GM23338 (cell line): ENCODE measurements at places on chromosomes 4 and X. TPM values are rescaled to one million over a fixed set of nuclear protein-coding genes. Genes with fewer than 3 reads are reported as not detected.

DNA sequence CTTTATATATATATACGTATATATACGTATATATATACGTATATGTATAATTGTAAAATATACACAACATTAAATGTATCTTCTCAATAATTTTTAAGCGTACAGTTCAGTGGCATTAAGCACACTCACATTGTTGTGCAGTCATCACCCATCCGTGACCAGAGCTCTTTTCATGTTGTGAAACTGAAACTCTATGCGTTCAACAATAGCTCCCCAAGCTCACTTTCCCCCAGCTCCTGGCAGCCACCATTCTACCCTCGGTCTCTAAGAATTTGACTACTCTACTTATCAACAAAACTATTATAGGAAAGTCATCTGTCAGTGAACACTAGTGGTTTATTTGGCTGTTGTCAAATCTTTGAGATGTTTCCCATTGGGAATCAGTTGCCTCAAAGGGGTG, 621.8 kb upstream of the GALNT7 start:
- no peaks in the 10 kb centered on the region for H3K27me3 ChIP-seq
- DNase-seq, result no peak
- no peak overlapping the region for H3K27ac ChIP-seq
- no peaks in the 10 kb centered on the region for H3K36me3 ChIP-seq
- H3K4me1 ChIP-seq, result peaks cover 40% of the 10 kb centered on the region
- no peak overlapping the region for H3K4me3 ChIP-seq

DNA sequence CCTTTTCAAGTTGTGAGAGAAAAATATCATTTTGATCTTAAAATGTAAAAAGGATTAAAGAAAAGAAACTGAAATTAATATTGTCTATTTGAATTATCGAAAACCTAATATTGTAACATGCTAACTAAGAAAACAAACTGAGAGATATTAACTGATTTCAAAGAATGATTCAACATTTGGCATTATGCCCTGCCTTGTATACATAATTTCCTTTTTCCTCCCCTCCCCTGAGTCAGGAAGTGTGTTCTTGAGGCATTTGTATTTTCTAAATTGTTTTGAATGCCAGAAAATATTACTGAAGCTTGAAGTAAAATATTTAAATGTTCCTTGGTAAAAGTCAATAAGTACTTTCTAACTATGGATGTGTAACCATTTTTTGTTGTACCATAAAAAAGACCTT, 49.4 kb downstream of the RPS6KA3 start:
- H3K4me1 ChIP-seq, result no peaks in the 10 kb centered on the region
- DNase-seq, result no peak
- no peak overlapping the region for H3K27ac ChIP-seq

DNA sequence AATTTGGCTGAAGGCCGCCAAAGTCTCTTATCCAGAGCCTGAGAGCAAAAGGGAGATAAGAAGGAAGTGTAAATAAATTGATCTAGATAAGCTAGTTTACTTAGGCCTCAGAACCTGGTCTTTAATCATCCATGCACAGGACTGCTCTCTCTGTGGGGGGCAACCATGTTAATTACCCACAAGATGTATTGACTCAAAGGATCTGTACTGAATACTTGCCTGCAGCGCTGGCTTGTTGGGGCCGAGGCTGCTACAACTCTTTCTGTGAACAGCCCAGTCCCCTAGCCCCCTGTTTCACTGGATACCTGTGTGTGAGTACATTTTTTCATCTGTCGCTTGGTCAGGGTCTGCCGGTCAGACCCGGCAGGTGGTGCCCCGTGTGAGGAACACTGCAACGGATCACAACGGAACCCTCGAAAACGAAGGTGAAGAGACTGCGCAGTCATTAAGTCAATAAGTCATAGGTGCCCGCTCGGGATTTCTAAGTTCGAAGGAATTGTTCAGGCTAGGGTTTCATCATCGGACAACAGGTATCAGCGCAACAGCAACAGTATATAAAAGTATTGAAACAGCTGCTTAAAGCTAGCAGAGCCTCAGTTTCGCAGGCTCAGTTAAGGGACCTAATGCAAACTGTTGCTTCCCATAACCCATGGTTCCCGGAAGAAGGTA, 8.3 kb downstream of the MAGEA11 start:
- peaks cover 14% of the 10 kb centered on the region; the same call in 1 of the 2 replicates for H3K27me3 ChIP-seq
- H3K36me3 ChIP-seq, result no peaks in the 10 kb centered on the region
- H3K27ac ChIP-seq, result no peak overlapping the region
- DNase-seq, result no peak

DNA sequence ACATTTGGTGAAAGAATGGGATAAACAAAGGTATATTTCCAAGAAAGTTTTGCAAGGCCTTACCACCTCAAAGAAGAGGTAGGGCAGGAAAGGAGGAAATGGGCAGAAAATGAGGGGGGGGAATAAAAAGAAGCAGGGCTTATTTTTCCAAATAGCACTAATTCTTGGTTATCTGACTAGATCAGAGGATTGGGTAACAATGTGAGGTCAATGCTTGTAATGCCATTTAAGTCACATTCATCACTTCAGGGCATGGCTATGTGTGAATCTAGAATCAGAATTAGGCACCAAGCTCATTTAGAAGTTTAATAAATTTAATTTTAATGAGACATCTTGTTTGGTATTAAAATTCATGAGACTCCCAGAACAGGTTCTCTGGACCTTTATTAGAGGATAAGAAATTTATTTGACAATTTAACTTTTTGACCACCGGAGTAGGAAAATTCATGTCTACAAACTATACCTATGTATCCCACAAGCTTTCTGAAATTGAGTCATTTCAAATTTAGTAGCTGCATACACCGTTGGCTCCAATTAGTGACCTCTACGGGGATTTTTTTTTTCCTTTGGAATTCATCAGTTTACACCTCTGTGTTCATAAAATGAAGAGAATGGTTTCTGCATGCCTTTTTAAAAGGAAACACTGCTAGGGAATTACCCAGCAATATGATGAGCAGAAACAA, 1.4 kb upstream of the STS start:
- H3K4me1 ChIP-seq, result no peaks in the 10 kb centered on the region
- H3K27me3 ChIP-seq, result no peaks in the 10 kb centered on the region
- no peak overlapping the region for H3K4me3 ChIP-seq
- DNase-seq, result no peak

GRCh38 chr4:145589916-145590702, 29.1 kb upstream of the MMAA start:
- no peak overlapping the region for H3K27ac ChIP-seq
- H3K36me3 ChIP-seq, result no peaks in the 10 kb centered on the region
- no peak overlapping the region for H3K4me3 ChIP-seq
- no peaks in the 10 kb centered on the region for H3K27me3 ChIP-seq
- H3K4me1 ChIP-seq, result no peaks in the 10 kb centered on the region

GRCh38 chr4:85681221-85681657, 206.3 kb downstream of the ARHGAP24 start:
- DNase-seq, result no peak
- H3K4me3 ChIP-seq, result no peak overlapping the region
- no peaks in the 10 kb centered on the region for H3K36me3 ChIP-seq
- H3K4me1 ChIP-seq, result peaks cover 18% of the 10 kb centered on the region

DNA sequence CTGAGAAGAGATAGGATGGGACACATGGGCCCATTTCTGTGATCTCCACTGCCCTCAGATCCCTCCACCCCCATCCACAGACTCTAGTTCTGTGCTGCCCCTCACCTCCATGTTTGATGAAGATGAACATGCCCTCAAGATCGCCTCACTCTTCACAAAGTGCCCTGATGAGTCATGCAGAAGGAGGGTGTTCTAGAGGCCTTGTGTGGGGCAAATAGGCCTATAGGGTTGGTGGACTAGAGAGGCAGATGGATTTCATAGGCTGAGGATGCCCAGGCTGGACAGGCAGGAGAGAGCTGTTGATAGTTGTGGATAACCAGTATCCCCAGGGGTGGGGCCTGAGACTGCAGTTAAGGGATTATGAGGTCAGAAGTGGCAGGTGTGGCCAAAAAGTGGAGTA, at the start of gene CXorf65:
TSS of gene CXorf65 (minus strand) at position 314 of the 400 bp plus-strand sequence. CDS start at position 130, 184 bp downstream.
- H3K36me3 ChIP-seq, result no peaks in the 10 kb centered on the region
- no peak for DNase-seq
- peaks cover 11% of the 10 kb centered on the region; the same call in 1 of the 2 replicates for H3K27me3 ChIP-seq
- no peak within 1 kb of the TSS for H3K27ac ChIP-seq
- no peak within 1 kb of the TSS for H3K4me3 ChIP-seq
- H3K4me1 ChIP-seq, result peaks cover 33% of the 10 kb centered on the region

DNA sequence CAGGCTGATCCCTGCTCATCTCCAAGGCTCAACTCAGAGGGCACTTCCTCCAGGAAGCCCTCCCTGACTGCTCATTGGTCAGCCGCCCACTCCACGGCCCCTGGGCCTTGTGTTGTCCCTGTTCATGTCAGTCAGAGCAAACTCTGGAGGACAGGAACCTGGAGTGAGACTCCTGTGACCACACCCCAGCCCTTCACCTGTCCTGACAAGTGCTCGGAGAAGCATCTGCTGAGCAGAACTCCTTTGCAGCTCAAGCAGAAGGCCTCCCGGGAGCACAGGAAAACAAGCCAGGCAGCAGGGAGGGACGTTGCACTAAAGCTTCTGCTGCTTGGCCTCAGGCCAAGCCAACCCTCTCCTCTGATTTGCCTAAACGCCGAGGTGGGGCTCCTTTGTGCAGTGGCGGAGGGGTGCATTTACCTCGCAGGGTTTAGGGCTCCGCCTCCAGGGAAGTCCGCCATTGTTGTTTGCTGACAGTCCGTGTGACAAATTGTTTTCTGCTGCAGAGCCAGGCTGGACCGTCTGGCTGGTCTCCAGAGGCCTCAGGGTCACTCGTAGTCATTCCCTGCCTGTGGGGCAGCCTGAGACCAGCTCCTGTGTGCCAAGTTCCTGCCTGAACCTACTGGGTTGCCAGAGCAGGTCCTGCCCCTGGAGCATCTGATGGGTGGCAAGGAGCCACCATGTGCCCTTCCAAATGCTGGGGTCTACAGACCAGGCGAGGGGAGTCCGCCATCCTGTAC, 61.8 kb downstream of the C4orf50 start:
- no peak overlapping the region for H3K4me3 ChIP-seq
- no peak overlapping the region for H3K27ac ChIP-seq
- H3K4me1 ChIP-seq, result peaks cover 3% of the 10 kb centered on the region; the same call in 1 of the 2 replicates
- H3K27me3 ChIP-seq, result no peaks in the 10 kb centered on the region
- H3K36me3 ChIP-seq, result no peaks in the 10 kb centered on the region
- DNase-seq, result peak; percentile 50

GRCh38 chr4:137124278-137124932, 407.9 kb downstream of the PCDH18 start:
- no peaks in the 10 kb centered on the region for H3K36me3 ChIP-seq
- H3K27ac ChIP-seq, result no peak overlapping the region
- no peaks in the 10 kb centered on the region for H3K27me3 ChIP-seq

DNA sequence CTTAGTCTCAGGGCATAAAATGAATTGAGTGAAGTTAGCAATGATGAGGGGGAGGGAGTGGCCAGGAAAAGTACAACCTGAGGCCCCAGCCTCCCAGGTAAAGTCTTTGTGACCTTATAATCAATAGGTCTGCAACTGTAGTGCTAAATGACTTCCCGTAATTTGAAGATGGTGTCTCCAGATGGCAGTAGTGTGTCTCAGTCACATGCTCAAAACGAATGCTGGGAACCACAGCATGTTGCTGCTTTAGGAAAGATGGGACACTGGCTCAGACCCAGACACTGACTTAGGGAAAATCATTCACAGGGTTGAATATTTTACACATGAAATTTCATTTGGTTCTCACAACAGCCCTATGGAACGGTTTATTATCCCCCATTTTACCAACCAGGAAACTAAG, 10.3 kb downstream of the SRPX2 start:
- H3K4me1 ChIP-seq, result peaks cover 4% of the 10 kb centered on the region; the same call in 1 of the 2 replicates
- DNase-seq, result peak; percentile 60
- H3K36me3 ChIP-seq, result no peaks in the 10 kb centered on the region
- no peak overlapping the region for H3K27ac ChIP-seq

GRCh38 chr4:96767815-96768480, 928.1 kb downstream of the PDHA2 start:
- H3K4me3 ChIP-seq, result no peak overlapping the region
- no peaks in the 10 kb centered on the region for H3K36me3 ChIP-seq
- no peak for DNase-seq
- H3K27ac ChIP-seq, result no peak overlapping the region
- no peaks in the 10 kb centered on the region for H3K27me3 ChIP-seq
- no peaks in the 10 kb centered on the region for H3K4me1 ChIP-seq

- no peak overlapping the region for H3K4me3 ChIP-seq
- no peaks in the 10 kb centered on the region for H3K27me3 ChIP-seq
- H3K36me3 ChIP-seq, result peaks cover under 1% of the 10 kb centered on the region; the same call in 1 of the 2 replicates
- no peak for DNase-seq
- H3K27ac ChIP-seq, result no peak overlapping the region
- H3K4me1 ChIP-seq, result no peaks in the 10 kb centered on the region
Measured at GRCh38 chr4:77336411-77337142, 179.6 kb downstream of the CCNG2 start.

- H3K27ac ChIP-seq, result no peak overlapping the region
- no peak overlapping the region for H3K4me3 ChIP-seq
- H3K4me1 ChIP-seq, result peaks cover 29% of the 10 kb centered on the region
- peaks cover 10% of the 10 kb centered on the region for H3K27me3 ChIP-seq
Measured at GRCh38 chr4:2409381-2409783, 9.1 kb downstream of the ZFYVE28 start.

DNA sequence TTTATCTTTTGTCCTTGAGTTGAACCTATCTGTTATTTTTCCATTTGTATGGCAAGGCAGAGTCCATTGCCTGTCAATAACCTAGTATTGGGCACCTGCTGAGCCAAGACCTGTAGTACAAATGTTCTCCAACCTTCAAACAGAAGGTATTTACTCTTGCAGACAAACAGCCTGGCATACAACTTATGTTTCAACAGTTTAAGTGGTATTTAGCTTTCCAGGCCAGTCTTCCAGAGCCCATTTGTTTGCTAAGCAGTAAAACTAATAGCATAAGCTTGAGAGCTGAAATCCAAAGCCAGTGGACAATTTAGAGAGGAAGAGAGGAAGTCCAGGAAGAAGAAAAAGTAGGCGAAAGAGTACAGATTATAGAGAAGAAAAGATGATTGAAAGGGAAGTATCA, 979.3 kb downstream of the GLUD2 start:
- H3K27me3 ChIP-seq, result no peaks in the 10 kb centered on the region
- H3K27ac ChIP-seq, result no peak overlapping the region

DNA sequence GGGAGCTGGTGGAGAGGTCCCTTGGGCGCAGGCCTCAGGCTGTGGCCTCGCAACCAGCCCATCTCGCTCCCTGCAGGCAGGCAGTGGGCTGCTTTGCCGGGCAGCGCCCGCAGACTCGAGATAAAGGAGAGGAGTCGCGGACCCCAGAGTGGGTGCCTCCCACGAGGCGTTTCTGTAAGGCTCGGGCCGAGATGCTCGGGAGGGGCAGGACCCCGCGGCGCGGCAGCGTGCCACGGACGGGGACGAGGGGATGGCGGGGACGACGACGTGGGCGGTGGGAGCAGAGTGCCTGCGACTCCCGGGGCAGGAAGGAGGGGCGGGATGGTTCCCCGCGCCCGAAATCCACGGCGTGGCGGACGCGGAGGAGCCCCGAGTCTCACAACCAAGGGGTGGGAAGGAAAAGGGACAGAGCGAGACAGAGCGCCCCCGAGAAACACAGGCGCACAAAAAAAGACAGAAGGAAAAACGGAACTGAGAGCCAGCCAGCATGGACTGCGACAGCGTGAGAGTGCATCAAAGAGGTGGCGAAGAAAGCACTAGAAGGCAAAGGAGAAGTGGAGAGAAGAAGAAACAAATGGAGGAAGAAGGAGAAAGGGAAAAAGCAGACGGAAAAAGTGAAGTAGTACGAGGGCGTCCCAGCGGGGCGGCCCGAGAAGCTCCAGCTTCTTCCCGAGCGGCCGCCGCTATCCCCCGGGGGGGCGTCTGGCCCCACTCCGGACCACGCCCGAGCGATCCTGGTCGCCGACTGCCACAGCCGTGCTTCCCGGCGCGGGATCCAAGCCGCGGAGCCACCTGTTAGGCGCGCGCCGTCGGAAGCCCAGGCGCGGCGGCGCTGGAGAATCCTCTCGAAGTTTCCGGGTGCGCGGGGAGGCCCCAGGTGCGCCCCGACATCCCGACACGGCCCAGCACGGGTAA, 1.5 kb downstream of the BEND4 start:
- peak overlapping the region; percentile 74 for H3K4me3 ChIP-seq
- H3K27ac ChIP-seq, result no peak overlapping the region
- peaks cover 36% of the 10 kb centered on the region for H3K4me1 ChIP-seq

STOX2 gene
- total RNA-seq, result 19.8 TPM in 2 replicates

KCNE5 gene
- 5.1 and 6.2 TPM in 2 replicates for total RNA-seq

TEX11 gene
- 0.85 and 1.0 TPM in 2 replicates for total RNA-seq

GPM6B gene
- total RNA-seq, result 92.2 and 95.4 TPM in 2 replicates

LRBA gene
- 99.2 and 126 TPM in 2 replicates for total RNA-seq
